AG08396 (cell line): ENCODE measurements at places on chromosomes 6 and 20.

DNA sequence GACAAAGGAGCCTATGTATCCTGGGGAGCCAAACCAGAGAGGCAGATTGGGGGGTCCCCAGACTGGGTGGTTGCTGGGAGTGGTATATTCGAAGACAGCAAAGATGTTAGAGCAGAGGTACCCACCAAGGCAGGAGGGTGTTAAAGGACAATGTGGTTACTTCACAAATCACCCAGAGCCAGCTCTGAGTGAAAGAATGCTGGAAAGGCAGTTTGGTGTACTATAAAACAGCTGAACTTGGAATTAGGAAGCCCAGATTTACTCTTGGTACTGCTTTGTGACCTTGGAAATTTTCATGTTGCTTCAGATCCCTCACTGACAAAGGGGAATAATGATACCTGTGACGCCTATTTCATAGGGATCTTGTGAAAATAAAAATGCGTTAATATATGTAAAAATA lies 121.6 kb downstream of the CD164 start:
- no peak for DNase-seq

- no peak for DNase-seq
Measured at GRCh38 chr20:41391587-41392001, 25.0 kb upstream of the EMILIN3 start.

DNA sequence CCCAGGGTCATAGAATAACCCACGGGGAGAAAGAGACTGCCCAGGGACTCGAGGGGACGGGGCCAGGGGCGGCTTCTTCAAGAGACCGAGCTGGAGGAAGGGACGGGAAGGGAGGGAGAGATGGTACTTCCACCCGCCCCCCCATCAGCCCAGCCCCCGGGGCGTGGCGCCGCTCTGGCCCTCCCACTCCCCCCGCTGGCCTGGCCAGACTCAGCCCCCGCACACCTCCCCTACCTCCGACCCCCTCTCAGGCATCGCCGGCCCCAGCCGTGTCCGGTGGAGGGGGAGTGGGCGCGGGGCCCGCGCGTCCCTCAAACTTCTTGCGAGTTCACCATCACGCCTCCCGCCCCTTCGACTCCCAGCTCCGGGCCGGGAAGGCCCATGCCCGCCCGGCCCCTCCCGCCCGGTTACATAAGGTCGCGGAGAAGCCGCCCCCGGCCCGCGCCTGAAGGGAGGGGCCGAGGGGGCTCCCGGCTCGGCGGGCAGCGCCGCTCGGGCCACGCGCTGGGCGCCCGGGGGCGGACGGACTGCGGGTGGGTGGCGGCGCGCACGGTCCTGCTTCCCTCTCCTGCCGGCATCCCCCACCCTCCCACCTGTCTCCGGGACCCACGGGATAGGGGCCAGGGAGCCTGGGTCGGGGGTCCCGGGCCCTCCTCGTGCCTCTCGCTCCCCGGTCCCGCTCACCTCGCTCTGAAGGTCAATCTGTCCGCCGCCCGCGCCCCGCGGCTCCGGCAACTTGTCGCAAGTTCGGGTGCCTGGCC lies 562 bp downstream of the TFEB start:
- peak; percentile 89 for DNase-seq

DNA sequence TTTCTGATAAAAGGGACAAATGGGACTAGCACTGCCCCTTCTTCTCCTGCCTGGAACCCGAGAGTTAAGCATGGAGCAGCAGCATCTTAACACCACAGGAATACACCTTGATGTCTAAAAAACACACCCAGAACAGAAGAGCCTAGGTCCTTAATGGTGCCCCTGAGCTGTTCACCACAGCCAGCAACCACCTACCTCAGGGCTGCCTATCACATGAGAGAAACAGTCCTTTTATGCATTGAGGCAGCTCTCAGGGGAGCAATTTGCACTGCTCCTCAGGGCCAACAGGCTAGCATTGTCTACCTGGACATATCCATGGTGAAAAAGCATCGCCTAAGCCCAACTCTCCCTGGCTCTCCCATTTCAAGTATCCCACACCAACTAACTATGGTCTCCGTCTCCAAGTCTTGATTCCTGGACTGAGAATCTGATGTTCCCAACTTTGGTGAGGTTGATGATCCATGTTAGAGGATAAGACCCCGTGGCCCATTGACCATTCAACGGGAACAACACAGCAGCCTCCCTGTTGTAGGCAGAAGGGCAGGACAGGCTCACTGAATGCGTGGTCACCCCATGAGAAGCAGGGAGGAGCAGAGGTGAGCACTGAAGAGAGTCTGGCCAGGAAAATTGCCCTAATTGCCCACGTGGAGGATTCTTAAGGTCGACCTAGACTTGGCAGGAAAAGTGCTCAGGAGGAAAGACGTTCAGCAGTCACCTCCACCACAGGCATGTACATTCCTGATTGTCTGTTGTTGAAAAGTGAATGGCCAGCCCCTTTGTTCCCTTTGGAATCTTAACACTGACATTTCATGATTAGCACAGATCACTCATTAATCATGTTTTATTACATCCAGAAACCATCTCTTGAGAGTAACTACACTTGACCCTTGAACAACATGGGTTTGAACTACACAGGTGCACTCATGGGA lies 4.2 kb upstream of the APMAP start:
- no peak for DNase-seq

- DNase-seq, result no peak
Measured at GRCh38 chr6:39005774-39006173, 42.8 kb upstream of the GLP1R start.

GRCh38 chr20:49666911-49667310 lies 46.8 kb downstream of the B4GALT5 start:
- DNase-seq, result no peak

- no peak for DNase-seq
Measured at GRCh38 chr6:109087661-109088264, 6.9 kb downstream of the SESN1 start.
